ENCODE measurements at places on chromosomes 7 and 10.
A peak's percentile ranks its signal among the peaks of the same experiment; 100 is the strongest.

DNA sequence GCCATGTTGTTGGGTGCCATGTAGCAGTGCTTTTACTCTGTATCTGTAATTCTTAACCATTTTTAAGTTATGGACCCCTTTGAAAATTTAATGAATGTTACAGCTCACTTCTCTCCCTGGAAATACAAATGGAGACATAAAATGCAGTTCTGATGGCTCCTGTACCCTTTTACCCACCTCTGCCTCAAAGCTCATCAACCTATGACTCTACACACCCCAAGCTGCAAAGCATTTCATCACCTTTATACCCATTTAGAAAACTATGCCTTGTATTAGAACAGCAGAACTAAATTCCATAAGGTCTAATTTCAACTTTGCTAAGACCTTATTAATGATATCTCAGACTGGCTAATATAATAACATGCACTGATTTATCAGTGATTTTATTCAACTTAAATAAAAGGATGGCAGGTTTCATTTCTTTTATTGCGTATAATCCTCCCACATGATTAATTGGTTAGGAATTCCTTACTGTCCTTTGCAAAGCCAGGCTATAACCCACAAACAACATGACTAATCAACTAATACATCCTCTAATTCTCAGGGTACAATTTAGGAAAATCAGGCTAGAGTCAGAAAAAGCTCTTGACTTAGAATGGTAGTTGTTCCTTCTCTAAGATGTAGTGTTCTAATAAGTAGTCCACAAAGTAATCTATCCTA is 68.1 kb downstream of the CPEB3 start:
- no peak for DNase-seq

DNA sequence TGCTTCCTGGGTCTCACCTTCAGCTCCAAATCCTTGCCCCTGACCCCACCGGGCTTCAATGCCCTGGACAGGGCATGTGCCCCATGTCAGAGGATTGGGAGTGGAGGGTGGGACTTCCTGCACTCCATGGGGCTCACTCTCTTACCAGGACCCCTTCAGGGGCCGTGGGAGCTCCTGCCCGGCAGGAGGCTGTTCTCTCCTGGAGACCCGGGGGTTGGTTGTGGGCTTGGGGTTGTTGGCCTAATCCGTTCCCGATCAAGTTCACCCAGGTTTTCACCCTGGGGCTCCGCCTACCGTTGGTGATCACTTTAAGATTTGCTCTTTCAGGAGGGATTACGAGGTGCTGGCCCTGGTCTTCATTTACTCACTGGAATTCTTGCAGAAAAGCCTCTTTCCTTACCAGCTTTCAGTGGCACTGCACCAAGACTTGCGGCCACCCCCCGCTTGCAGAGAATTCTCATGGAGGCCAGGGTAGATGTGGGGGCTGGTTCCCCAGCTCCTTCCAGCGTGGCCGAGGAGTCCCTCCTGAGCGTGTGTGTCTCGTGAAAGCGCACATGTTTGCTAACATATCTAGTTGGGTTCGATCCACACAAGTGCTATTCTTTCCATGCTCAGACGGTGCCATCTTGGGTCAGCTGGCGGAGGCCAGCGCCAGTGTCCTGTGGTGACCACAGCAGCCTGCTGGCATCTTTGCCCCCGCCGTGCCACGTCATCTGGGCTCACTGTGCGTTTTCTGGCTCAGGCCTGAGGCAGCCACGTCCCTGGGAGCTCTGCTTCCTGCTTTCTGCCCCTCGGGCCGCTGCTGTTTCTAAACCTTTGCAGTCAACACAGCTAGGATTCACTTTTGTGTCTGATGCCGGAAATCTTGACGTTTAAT is 15.6 kb downstream of the PWWP2B start:
- DNase-seq: no peak

GRCh38 chr7:18573410-18574234 is 78.1 kb downstream of the HDAC9 start:
- no peak for DNase-seq

GRCh38 chr10:14603534-14604102 is 171.1 kb downstream of the FAM107B start:
- no peak for DNase-seq

- no peak for DNase-seq
Observed at GRCh38 chr10:21289271-21289670, 236.2 kb downstream of the SKIDA1 start.

- DNase-seq: no peak
Observed at GRCh38 chr7:45069444-45070253, 19.1 kb downstream of the NACAD start.

DNA sequence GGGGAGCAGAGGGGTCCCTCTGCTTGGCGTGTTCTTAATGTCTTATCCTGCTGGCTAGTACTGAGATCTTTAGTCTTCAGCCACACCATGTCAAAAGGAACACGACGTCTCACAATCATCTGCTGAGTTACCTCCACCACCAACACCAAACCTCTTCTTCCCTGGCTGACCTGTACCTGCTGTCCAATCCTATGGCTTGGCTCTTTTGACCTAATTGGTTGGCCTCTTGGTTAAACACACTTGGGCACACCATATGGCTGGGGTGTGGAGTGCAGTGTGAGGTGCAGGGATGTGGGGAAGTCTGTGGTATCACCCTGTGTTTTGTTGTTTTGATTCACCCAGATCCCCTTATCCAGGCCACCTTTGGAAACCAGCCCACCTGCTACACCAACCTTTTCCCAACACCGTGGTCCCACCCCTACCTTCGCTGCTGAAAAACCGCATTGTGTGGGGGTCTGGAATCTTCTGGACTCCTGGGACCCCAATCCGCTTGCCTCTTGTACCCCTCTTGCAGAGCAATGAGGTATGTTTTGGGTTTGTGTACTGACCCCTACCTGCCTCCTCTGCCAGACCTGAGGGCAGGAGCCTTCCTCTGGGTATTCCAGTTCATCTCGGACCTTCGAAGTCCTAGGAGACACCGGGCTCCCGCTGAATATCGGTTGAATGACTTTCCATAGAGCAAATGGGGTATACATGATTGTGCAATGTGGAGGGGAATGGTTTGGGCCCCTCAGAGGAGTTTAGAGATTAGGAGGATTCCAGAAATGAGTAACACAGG is 2.8 kb upstream of the LBX1 start:
- no peak for DNase-seq

- no peak for DNase-seq
Observed at GRCh38 chr7:114158854-114159253, 240.0 kb upstream of the PPP1R3A start.

GRCh38 chr7:94179466-94179865 is 175.3 kb upstream of the BET1 start:
- no peak for DNase-seq

DNA sequence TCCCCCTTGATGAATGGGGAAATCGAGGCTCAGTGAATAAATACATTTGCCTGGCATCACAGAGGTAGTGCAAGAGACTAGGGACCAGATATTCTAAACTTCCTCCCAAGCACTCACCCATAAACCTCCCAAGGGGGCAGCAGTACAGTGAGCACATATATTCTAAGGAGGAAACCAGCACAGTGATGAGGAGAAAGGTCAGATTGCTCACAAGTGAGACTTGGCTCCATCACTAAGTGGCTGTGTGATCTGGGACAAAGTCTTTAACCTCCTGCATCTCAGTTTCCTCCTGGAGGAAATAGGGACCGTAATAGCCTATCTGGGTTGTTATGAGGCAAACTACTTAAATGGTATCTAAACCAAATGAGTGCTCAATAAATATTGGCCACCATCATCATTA is 4.3 kb downstream of the PLXNA4 start:
- no peak for DNase-seq

DNA sequence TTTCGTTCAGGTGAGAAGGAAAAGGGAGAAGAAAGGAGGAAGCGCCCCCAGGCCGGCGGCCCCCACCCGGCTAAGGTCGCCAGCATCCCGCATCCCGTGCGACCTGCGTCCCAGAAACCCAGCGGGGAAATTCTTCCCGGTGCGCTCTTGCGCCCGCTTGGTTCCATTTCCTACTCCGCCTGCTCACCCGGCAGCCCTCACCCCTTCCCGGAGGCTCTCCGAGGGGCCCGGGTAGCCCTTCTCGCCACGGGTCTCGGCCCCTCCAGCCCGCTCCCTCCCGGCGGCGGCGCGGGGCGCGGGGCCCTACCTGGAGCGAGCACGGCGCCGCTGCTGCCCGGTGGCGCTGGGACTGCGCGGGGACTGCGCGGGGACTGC is at the start of gene PRKCQ:
TSS of gene PRKCQ (minus strand) at position 373 of the 375 bp plus-strand sequence. CDS start 65,141 bp downstream, outside the sequence.
- no peak for DNase-seq

DNA sequence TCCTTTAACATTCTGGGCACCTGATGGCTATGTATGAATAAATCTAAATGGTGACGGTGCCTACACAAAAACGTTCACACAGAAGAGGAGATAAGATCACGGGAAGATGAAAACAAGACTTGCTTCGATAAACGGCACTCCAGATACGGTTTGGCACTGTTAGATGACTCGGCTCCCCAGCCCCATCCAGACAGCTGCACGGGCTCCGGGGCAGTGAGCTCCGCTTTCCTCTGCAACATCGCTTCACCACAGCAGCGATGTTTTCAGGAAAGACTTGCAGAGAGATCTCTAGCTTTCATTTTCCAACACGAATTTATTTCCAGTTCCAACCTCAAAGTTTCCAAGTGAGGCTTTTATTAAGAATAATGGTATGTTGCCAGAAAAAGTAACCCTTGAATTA is 132.1 kb downstream of the KLF6 start:
- no peak for DNase-seq

- DNase-seq: no peak
Observed at GRCh38 chr10:68367121-68367520, 34.4 kb upstream of the PBLD start.

DNA sequence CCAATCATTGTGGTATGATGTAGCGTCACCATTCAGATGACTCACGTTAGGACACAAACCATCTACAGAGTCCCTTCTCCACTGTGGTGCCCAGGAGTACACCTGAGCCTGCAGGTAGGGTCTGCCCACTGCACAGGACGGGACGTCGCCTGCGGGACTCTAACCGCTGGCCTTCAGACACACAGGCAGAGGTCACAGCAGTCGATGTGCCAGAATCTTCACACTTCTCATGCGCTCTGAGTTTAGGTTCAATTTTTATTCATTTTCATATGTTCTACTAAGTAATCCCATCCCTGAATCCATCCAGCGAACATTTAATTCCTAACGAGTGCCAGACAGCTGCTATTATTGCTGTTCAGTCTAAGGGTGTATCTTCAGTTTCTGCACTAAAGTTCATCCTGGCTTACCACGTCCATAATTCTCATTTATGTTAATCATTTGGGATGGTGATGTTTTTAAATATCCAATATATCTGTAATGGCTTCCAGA is 73.3 kb downstream of the CXCL12 start:
- no peak for DNase-seq

DNA sequence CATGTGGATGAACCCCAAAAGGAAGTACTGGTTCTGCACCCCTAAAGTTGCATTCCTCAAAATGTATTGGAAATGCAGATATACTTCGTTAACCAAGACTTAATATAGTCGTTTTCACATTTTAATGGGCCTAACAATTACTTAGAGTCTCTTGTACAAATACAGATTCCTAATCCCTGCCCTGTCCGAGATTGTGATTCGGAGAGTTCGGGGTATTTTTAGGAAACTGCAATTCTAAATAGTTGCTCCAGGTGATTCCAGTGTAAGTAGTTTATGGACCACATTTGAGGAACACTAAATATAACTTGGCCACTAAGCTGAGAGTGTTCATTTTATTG is 830 bp downstream of the TRUB1 start:
- no peak for DNase-seq

GRCh38 chr10:78804411-78805032 is 264.2 kb upstream of the ZMIZ1 start:
- DNase-seq: no peak

DNA sequence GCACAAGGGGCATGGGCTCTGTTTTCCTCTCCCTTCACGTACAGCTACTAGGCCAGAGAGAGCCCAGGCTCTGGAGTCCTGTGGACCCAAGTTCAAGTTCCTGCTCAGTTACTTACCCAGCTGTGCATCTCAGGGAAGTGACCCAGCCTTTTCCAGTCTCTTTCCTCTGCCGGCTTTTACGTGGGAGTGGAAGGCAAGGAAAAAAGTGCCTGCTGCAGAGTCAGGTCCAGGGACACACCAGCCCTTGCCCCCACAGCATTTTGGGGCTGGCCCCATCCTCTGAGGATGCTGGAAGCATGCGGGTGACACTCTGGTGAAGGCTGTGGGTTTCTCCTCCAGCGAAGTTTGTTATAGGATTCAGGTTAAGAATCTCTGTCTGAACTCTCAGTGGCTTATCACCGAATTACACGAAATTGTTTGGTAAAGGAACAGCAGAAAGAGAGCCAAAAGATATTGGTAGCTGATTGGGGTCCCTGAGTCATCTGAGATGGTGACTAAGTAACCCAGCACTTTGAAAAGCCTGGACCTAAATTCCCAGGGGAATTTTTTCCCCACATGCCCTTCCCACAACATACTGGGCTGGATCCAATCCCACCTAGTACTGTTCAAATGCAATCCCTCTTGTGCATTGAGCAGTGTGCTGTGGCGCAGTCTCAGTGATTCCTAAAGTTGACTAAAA is 424.3 kb downstream of the RPS24 start:
- no peak for DNase-seq

GRCh38 chr10:131450216-131450765 is 138.8 kb upstream of the TCERG1L start:
- DNase-seq: no peak

DNA sequence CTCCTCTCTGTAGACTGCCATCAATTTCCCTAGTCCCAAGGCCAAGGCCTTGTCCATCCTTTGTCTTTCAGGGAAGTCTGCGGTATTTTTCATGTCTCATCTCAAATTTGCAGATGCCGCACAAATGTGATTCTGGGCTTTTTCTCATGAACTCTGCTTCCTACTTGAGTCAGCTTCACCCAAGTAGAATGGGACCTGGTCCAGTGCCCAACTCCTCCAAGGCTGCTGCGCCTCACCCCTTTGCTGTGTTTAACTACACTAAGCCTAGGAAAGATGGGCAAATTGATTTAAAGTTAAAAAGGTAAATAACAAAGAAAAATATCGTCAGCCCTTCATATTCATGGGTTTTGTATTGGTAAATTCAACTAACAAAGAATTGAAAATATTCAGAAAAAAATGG is 1092.6 kb upstream of the AUTS2 start:
- DNase-seq: no peak

GRCh38 chr10:29698773-29699490 is 64.2 kb upstream of the SVIL start:
- no peak for DNase-seq

DNA sequence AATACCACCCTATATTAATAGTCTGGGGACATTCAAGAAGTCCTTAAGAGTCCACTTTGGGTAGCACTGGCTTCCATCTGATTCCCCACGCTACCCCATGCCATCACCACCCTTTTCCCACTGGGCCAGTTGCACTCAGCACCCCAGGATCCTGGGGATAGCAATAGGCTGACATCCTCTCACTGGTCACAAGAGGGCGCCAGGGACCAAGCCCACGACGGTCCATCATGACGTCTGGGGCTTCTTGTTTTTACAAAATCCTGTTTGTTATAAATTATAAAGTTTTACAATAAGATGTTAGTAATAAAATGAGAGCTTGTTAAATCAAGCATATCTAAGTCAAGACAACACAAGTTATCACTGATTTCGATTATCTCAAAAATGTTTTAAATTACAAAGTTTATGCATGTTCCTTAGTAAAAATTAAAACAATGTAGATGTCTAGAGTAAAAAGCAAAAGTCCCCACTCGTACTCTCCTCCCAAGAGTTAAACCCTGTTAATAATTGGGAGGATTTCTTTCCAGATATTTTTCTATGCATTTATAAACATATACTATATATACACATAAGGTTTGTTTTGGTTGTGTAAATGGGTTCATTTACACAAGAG is 15.4 kb downstream of the GPNMB start:
- peak; percentile 60 for DNase-seq

GRCh38 chr7:133409966-133410365 is 157.1 kb downstream of the EXOC4 start:
- no peak for DNase-seq
